Fibroblast of skin of left quadriceps (primary cell): ENCODE measurements at places on chromosomes 4 and X.

GRCh38 chr4:83989835-83990234 is 453.9 kb downstream of the GPAT3 start:
- DNase-seq = no peak

GRCh38 chr4:140152013-140152703 is 1.8 kb downstream of the MAML3 start:
- DNase-seq = no peak

GRCh38 chrX:45295259-45295986 is 94.7 kb upstream of the DIPK2B start:
- peak; percentile 46 for DNase-seq

DNA sequence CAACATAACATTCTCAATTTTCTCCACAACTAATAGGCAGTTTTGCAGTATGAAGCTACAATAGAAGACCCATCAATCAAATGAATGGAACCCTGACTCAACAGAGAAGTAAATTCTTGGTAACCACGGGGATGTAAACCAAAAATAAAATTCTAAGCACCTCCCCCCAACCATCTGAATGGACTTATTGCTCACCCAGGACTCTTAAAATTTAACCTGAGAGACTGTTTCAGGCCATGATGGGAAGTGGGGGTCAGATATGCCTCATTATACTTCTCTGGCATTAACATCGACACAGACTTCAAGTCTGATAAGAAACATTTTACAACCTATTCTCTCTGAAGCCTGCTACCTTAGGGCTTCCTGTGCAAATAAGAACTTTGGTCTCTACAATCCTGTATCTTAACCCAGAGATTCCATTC is 620.9 kb downstream of the TLL1 start:
- peak; percentile 12 for DNase-seq

DNA sequence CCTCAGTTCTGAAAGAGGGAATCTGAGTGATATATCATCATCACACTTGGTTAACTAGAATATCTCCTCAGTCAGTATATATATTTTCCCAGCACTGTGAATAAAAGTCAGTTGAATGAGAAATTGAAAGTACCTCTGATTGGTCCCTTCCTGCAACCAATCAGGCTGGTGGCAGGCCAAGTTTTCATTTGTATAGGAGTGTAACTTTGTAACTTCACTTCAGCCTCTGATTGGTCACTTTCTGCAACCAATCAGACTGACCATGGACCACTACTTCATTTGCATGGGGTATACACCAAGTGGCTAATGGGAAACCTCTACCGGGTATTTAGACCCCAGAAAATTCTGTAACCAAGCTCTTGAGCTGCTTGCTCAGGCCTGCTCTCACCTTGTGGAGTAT is 2.0 kb upstream of the PGK1 start:
- no peak for DNase-seq

DNA sequence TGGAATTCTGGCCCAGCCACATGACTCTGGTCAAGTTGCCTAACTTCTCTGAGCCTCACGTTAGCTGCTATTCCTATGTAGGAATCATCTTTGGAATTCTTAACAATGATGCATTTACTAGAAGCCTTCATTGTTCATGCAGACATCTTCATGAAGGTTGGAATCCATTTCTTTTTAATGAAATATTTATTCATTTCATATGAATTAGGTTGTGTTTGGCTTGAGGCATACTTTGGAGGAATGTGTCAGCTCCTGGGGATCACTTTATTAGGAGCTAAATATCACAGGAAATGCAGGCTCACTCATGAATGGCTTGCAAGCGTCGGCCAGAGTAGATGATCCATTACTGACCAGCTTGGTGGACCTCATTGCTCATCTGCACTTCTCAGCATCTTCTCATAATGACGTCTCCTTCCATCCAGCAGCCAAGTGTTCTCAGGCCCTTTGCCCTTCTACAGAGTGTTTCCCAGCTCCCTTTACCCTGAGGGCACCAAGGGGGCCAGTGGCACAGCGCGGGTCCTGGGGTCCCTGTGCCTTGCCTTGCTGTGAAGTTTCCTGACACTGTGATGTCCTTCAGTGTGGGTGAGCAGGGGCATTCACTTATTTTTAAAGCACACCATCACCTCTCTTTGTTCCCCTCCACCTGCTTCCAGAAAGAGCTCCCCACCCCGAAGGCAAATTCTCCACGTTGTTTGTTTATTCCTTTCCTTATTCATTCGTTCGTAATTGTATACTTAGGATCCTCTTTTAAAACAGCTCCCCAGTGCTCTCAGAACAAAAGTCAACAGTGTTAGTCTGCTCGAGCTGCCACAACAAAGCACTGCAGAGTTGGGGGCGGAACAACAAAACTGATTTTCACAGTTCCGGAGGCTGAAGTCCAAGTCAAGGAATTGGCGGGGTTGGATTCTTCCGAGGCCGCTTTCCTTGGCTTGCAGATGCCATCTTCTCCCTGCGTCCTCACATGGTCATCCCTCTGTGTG is 106.8 kb downstream of the STK32B start:
- no peak for DNase-seq

DNA sequence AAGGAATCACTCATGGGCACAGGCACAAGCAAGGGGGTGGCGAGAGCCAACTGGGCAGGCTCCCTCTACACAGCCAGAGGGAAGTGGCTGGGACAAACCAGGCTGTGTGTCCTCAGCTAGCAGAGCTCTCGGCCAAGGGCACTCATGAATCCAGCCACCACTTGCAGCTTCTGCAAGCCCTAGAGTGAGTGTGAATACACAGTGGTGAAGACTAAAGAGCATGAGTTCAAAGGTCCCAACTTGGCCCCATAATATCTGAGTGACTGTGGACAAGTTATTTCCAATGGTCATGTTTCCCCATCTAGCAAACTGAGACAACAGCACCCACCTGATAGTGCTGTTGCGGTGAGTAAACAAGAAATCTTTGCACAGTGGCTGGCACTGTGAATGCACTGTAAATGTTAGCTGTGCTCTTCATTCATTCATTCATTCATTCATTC is 51.7 kb downstream of the ADGRG2 start:
- DNase-seq = no peak

DNA sequence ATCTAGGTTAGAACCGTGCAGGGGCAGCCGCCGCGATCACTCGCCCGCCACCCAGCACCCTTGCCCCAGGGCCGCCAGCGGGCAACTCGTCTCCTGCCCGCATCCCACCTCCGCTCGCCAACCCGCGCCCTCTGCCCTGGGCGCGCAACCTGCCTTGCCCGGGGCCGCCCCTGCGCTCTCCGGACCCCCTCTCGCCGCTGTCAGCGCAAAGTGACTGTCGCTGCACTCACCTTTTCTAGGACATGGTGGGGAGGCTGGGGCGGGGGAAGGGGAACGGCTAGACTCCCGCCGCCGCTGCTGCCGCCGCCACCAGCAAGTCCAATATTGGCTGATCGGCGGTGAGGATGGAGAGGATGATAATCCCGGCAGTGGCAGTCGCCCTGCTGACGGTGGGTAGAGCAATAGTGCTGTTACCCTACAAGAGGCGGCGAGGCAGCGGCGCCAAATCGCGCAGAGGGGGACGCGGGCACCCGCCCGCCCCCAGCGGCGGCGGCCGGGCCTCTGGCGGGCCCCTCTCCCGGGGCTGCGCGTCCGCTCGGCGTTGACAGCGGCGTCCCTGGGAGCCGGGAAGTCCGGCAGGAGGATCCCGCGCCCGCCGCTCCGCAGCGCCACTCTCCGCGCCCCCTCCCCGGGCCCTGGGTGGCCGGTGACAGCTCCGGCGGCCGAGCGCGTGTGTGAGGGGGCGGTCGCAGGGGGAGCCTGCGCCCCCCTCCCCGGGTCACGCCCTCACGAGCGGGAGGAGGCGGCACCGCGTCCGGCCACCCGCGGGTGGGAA is 2.3 kb upstream of the NR3C2 start:
- no peak for DNase-seq
